ENCODE measurements at places on chromosomes 5 and 9.

DNA sequence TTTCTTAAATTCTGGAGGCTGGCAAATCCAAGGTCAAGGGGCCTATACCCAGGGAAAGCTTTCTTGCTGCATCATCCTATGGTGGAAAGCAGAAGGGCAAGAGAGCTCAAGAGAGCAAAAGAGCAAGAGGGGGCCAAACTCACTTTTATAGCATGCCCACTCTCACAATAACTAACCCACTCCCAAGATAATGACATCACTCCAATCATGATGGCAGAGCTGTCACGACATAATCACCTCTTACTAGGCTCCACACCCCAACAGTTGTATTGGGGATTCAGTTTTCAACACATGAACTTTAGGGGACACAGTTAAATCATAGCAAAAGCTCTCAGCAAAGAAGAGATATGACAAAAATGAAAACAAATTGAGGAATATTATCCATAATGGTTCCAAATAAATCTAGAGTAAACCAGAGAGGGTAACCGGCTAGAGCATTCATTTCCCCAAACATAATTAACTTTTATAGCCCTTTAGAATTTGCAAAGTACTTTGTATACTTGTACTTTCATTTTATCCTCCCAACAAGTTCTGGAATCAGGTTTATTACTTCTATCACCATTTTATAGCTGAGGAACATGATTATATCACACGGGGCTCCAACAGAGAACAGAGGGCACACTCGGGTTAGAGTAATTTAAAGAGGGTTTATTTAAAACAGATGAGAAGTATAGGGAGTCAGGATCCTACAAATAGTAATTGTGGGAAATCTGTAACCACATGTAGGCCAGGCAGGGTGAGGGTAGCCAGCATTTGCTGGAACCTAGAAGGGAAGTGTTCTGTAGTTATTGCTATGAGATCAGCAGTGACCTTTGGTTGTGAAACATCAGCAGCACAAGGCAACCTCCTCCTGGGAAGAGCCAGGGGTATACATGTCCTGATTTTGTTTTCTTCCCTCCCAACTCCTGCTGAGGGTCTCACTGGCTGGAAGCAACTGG, 7.2 kb upstream of the TARS1 start:
- DNase-seq: no peak

DNA sequence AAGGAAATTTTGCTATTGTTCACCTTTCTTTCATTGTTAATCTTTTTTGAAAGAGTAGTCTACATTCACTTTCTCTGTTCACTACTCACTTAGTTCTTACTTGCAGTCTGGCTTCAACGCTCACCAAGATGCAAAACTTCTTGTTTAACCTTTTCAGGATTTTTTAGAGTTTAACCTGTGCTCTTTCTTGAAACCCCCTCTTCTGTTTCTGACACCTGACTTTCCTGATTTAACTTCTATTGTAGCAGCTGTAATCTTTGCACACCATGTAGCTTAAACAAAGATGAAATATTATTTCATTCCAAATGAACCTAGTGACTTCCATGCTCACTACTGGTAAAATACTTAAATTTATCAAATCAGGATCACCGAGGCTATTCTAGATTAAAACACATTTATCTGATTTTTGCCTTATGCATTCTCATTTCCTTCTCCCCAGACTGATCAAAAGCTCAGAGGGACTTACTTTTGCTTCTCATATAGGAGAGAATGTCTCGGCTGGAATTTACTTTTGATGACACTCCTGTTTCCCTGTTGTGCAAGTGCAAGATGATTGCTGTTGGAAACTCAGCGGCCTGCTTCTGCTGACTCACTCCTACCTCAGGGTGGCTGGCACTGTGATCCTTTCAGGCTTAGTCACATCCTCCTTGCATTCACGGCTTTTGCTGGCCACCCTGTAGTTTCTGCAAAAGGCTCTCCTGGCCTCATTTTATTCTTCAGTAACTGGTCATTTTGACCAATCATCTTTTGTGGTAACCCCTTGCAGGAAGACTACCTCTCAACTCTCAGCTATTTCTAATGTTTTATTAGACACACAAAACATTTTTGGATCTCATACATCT, 109.3 kb upstream of the IFNE start:
- peak; percentile 1 for DNase-seq

DNA sequence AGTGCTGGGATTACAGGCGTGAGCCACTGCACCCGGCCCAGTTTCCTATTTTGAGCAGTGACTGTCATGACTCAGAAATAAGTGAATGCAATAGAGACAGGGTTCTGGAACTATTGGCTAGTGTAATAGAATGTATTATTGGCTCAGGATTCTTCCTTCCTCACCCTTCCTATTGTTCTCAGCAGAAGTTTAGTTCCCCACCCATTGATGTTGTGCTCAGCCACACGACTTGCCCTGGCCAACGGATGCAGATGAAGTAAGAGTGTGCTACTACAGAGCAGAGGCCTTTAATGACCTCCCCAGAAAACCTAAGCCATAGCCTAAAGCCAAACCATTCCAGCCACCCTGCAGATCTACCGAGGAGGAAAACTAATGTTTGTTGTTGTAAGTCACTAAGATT, 287.9 kb downstream of the AGTPBP1 start:
- no peak for DNase-seq

GRCh38 chr9:113915817-113916434, 39.8 kb downstream of the ZNF618 start:
- no peak for DNase-seq

DNA sequence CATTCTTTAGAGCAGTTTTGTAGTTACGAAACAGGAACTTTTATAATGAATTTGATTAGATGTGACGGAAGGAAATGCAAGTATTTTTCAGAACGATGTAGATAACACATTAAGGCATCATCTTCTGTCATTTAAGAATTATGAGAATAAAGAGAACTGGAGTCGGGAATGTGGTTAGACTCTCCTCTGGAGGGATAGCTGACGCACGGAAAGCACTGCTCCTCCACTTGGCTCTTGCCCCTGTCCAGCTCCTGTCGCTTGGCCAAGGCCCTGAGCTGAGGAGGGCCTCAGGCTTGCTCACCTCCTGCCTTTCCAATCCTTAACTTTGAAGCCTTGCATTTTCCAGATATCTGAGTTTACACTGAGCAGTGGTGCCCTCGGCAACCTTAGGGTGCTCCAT, 60.5 kb downstream of the MAP1B start:
- no peak for DNase-seq

- no peak for DNase-seq
Observed at GRCh38 chr9:137514691-137515337, 35.4 kb downstream of the PNPLA7 start.

- no peak for DNase-seq
Observed at GRCh38 chr9:87212605-87213021, 265.3 kb upstream of the GAS1 start.

Data from activated naive CD4-positive, alpha-beta T cell (primary cell).